Endothelial cell of coronary artery (primary cell): ENCODE measurements at places on chromosomes 2 and 18. TPM values are rescaled to one million over a fixed set of nuclear protein-coding genes. Genes with fewer than 3 reads are reported as not detected.

PSMA8 gene
- total RNA-seq: not detected in 2 replicates

GREB1 gene
- 0.09 TPM in 2 replicates for total RNA-seq

SETBP1 gene
- total RNA-seq: 0.38 and 3.2 TPM in 2 replicates

ANKRD62 gene
- not detected in 2 replicates for total RNA-seq

PRSS56 gene
- not detected in 2 replicates for total RNA-seq

C2orf78 gene
- total RNA-seq: not detected in 2 replicates

MSH6 gene
- total RNA-seq: 28.2 and 34.1 TPM in 2 replicates

MTCL1 gene
- 20.5 and 43.0 TPM in 2 replicates for total RNA-seq

SGPP2 gene
- total RNA-seq: not detected in 2 replicates

SLC4A3 gene
- 0.27 and 0.38 TPM in 2 replicates for total RNA-seq

HOXD13 gene
- not detected in 2 replicates for total RNA-seq

ATG16L1 gene
- total RNA-seq: 30.7 and 37.1 TPM in 2 replicates

MALL gene
- 21.3 and 37.5 TPM in 2 replicates for total RNA-seq

ARHGAP25 gene
- 3.1 and 12.1 TPM in 2 replicates for total RNA-seq

SLC30A3 gene
- not detected in 2 replicates for total RNA-seq

HTR2B gene
- 0.09 and 1.2 TPM in 2 replicates for total RNA-seq

PCARE gene
- total RNA-seq: under 0.01 TPM in 1 of 2 replicates, not detected in the other

AFF3 gene
- total RNA-seq: 0.27 TPM in 1 of 2 replicates, not detected in the other

NEDD4L gene
- 5.0 and 9.7 TPM in 2 replicates for total RNA-seq

TRPM8 gene
- total RNA-seq: not detected in 2 replicates

UGT1A6 gene
- total RNA-seq: not detected in 2 replicates

POTEJ gene
- 0.09 TPM in 2 replicates for total RNA-seq

SP110 gene
- 4.0 and 10.0 TPM in 2 replicates for total RNA-seq

UBR3 gene
- total RNA-seq: 25.6 and 34.9 TPM in 2 replicates

HS1BP3 gene
- 17.4 and 19.1 TPM in 2 replicates for total RNA-seq

TEX44 gene
- total RNA-seq: not detected in 2 replicates

C2orf80 gene
- not detected in 2 replicates for total RNA-seq

UGT1A4 gene
- total RNA-seq: not detected in 2 replicates

CCDC121 gene
- 1.3 and 1.5 TPM in 2 replicates for total RNA-seq

IL1R2 gene
- total RNA-seq: 0.19 TPM in 1 of 2 replicates, not detected in the other

SLC4A5 gene
- 0.09 TPM in 1 of 2 replicates, not detected in the other for total RNA-seq

SLC23A3 gene
- 1.1 and 3.5 TPM in 2 replicates for total RNA-seq

SERPINB3 gene
- total RNA-seq: not detected in 2 replicates

TTN gene
- 0.66 and 3.3 TPM in 2 replicates for total RNA-seq

CHRND gene
- not detected in 2 replicates for total RNA-seq
